LHCN-M2 (cell line): ENCODE measurements at places on chromosomes 2 and 18. TPM values are rescaled to one million over a fixed set of nuclear protein-coding genes. Genes with fewer than 3 reads are reported as not detected.

- no peak for DNase-seq
Observed at GRCh38 chr2:192216336-192216735, 21.6 kb upstream of the TMEFF2 start.

GRCh38 chr2:237702441-237703391 is 75.3 kb downstream of the LRRFIP1 start:
- peak; percentile 51 for DNase-seq

GRCh38 chr2:158993721-158994587 is 25.5 kb downstream of the TANC1 start:
- no peak for DNase-seq

The HMSD gene
- total RNA-seq: not detected in 2 replicates

The NPPC gene
- total RNA-seq: not detected in 2 replicates

DNA sequence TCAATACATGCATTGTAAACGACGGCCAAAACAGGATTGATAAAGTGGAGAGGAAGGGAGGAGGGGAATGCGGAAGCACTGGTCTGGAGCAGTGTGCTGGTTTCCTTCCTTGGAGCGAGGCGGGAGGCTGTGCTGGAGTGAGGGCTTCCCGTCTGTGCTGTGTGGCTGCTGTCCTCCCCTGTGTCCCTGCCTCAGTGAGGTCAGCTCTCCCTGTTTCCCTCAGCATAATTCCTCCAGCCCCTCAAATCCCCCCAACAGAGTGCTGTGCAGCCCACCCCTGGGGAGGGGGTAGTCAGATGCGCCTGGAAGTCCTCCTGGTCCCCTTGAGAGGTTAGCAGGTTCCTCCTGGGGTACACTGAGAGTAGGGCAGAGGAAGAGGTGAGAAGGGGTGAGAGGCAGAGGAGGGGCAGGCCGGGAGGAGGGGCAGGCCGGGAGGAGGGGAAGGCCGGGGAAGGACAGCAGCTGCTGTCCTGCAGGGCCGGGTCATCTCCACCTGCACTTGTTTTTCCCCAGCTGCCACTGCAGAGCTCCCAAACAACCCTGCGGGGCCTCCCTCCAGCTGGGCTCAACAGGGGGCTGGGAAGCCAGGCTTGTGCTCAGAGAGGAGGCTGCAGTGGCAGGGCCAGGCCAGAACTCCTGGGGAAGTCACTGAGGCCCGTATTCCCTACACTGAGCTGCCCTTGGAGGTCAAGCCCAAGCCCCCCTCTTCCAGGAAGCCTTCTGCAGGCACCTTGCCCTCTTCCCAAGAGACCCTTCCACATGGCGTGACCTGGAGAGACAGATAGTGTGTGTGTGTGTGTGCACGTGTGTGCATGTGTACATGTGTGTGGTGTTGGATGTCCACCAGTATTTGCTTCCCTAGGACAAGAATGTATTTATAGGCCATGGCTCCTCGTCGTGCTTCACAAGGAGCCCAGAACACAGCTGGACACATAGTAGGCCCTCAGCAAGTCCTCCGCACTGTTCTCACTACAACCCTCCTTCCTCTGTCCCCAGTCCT is 13.2 kb upstream of the ATP6V1B1 start:
- no peak for DNase-seq

The SAG gene
- not detected in 2 replicates for total RNA-seq

The SLC66A2 gene
- total RNA-seq: 45.2 and 53.3 TPM in 2 replicates

- no peak for DNase-seq
Observed at GRCh38 chr2:133522204-133522603, 46.1 kb downstream of the NCKAP5 start.

The ACTG2 gene
- total RNA-seq: 2.3 and 2.9 TPM in 2 replicates

GRCh38 chr18:2656981-2657512 is 1.5 kb downstream of the SMCHD1 start:
- DNase-seq: peak; percentile 4

DNA sequence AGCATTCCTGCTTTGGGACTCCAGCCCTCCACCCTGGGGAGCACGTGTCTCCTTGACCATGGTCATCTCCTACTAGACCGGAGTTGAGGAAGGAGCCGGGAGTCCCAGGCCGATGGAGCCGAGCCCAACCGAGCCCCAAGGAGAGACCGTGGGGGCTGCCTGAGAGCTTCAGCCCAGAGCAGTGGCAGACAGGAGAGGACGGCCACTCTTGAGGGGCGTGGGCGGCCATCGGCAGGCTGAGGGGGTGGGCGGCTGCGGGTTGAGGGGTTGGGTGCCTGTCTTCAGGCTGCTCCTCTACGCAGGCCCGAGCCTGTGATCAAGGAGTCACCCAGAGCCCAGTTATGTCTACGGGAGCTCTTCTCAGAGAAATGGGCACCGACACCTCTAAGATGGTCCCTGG is 158.7 kb downstream of the PXDN start:
- no peak for DNase-seq

DNA sequence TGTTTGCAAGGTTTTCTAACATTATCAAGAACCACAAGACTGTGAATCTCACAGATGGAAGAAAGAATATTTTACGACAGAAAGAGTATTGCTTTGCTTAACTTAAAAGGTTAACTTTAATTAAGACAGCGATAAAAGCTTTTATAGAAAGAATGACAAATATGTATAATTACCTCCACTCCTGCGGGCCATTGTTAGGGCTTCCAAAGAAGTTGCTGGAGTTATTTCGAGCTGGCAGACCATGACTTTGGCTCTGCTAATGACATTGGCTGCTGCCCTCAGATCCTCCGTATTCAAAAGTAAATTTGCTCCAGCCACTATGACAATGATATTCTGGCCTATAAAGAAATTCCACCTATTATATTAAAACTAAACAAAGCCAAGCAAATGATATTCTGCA is 47.3 kb downstream of the RBKS start:
- DNase-seq: no peak

The CHRNG gene
- total RNA-seq: 0.83 and 5.5 TPM in 2 replicates

- DNase-seq: no peak
Observed at GRCh38 chr18:73503326-73503725, 635.5 kb upstream of the NETO1 start.

DNA sequence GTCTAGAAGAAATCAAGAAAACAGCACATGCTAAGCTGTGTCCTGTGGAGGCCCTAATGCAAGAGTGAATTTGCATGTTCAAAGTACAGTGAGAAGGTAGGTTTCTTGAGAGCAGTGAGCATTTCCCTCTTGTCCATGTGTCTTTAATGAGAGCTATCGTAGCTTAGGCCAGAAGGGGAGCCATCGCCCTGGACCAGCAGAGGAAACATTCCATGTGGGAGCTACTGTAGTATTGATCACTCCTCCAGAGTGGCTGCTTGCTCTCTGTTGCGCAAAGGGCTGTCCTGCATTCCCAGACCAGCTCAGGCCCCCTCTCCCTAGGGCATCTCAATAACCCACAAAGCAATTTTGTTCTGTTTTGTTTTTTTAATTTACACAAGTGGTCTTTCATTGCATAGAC is 950.1 kb downstream of the CNTNAP5 start:
- no peak for DNase-seq

The GAL3ST2 gene
- not detected in 2 replicates for total RNA-seq

GRCh38 chr2:198322275-198322674 is 517.9 kb downstream of the PLCL1 start:
- no peak for DNase-seq

The CYRIA gene
- total RNA-seq: 3.5 and 4.5 TPM in 2 replicates

The CPSF3 gene
- total RNA-seq: 56.0 and 61.0 TPM in 2 replicates

GRCh38 chr2:88656690-88657089 is 29.4 kb upstream of the EIF2AK3 start:
- DNase-seq: peak; percentile 53

The EPG5 gene
- total RNA-seq: 51.0 and 66.7 TPM in 2 replicates

The NMUR1 gene
- not detected in 2 replicates for total RNA-seq

The ACVR1 gene
- total RNA-seq: 19.7 and 30.3 TPM in 2 replicates

The MREG gene
- total RNA-seq: 3.6 and 4.8 TPM in 2 replicates

DNA sequence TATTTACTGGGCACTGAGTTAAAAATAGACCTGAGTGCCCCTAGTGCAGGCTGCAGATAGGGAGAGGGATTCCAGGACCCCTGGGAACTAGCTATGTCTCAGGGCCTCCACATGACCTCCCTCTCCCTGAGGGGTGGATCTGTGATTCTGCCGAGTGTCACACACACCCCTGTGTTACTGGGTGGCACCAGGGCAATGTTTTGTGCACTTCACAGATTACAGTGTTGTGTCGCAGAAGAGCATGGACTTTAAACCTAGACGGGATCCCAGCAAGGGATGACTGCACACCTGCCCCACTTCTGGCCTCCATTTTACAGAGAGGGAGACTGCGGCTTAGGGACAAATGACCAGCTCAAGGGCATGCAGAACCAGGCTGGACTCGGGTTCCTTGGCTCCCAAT is 65.6 kb downstream of the ZFP36L2 start:
- no peak for DNase-seq

The ARPC2 gene
- 499 and 526 TPM in 2 replicates for total RNA-seq

DNA sequence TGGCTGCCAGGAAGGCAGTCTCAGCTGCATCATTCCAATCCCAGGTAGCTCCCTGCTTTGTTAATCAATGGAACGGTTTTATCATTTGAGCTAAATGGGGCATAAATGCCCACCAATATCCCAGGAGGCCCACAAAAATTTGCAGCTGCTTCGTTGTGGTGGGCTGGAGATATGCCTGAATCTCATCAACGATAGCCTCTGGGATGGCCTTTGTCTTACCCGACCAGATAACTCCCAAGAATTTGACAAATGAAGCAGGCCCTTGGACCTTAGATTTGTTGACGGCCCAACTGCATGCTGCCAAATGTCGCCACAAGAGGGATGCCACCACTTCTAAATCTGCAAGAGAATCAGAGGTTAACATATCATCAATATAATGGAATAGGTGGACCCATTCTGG is 236.4 kb downstream of the MBD5 start:
- DNase-seq: no peak

GRCh38 chr2:205689820-205690219 is 7.5 kb downstream of the NRP2 start:
- no peak for DNase-seq

DNA sequence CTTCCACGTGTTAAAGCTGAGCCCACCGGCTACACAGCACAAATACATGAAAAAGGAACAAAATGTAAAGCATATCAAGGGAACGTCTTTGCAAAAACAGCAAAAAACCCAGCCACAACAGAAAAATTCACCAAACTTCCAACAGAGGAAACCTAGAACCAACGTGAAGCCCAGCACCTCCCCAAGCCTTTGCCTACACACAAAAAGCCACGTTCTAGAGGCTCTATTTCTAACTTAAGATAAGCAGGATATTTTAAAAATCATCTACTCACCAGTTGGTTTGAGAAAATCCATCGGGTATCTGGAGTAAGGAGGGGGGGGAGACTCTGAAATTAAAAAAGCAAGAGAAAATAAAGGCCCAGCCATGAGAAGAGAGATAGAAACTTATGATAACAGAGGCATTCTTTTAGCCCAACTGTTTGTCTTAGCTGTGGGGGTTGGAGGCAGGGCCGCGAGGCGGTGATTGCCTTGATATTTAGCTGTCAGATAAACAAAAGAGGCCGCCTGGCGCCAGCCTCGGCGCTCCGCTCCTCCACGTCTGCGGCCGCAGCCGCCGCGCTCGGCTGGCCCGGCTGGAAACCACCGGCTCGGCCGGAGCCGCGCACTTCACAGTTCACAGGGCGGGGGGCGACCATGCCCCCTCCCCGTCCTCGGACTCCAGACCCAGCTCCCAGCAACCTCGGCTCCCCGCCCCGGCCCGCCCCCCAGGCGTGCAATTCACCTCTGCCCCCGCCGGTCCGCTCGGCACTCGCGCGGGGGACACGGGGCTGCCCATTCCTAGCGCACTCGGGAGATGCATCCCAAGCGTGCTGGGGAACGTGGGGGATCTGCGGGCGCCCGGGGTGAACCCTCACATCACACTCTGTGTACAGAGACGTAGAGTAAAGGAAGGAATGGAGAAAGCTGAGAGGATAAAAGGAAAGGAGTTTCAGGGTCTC is 2.4 kb downstream of the SMAD7 start:
- DNase-seq: peak; percentile 27

DNA sequence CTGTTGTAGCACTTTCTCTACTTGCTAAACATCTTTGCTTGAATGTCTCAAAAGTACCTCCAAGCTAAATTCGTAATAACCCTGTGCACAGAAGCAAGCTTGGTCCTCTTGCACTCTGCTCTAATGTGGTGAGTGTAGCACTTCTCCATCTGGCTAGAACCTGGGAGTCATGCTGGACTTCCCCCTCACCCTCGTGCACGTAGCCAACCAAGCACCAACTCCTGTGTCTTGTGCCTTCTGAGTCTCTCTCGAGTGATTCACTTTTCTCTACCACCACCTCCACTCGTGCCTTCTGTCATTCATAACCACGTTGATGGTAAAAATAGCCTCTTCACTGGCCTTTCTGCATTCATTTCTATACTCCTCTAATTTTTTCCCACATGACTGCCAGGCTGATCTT is 91.9 kb upstream of the KCNE4 start:
- peak; percentile 73 for DNase-seq

- no peak for DNase-seq
Observed at GRCh38 chr2:529424-529823, 147.8 kb downstream of the TMEM18 start.

DNA sequence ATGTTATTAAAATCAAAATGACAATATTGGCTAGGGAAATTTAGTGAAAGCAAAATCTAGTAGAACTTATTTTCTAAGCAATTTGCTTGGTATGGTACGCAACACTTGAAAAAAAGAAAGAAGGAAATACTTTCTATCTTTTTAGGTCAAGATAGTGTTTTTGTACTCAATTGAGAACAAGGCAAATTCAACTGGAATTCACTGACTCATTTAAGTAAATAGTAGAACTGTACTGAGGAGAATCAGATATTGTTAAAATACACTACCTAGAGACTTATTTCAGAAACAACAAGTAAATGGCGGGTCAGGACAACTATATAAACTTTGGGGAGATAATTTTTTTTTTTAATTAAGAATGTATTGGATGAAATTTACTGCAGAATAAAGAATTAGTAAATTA is 18.9 kb downstream of the ZRANB3 start:
- DNase-seq: no peak
